ENCODE measurements at places on chromosomes 1 and 21.

- DNase-seq, result no peak
Measured at GRCh38 chr1:207878939-207879338, 32.0 kb downstream of the CD34 start.

- DNase-seq, result no peak
Measured at GRCh38 chr1:13707164-13707563, 7.2 kb downstream of the PRDM2 start.

DNA sequence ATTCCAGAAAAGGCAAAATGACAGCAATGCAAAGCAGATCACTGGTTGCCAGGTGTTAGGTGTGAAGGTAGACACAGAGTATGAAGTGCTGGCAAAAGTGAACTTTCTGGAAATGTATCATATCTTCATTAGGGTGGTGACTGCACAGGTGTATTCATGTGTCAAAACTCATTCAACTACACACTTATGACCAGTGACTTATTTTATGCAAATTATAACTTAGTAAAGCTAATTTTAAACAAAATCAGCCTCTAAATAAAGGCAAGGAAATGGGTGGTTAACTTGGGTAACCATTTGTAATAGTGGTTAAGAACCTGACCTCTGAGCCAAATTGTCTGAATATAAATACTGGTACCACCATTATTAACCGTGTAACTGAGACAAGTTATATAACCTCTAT, 7.4 kb downstream of the COP1 start:
- DNase-seq, result no peak

DNA sequence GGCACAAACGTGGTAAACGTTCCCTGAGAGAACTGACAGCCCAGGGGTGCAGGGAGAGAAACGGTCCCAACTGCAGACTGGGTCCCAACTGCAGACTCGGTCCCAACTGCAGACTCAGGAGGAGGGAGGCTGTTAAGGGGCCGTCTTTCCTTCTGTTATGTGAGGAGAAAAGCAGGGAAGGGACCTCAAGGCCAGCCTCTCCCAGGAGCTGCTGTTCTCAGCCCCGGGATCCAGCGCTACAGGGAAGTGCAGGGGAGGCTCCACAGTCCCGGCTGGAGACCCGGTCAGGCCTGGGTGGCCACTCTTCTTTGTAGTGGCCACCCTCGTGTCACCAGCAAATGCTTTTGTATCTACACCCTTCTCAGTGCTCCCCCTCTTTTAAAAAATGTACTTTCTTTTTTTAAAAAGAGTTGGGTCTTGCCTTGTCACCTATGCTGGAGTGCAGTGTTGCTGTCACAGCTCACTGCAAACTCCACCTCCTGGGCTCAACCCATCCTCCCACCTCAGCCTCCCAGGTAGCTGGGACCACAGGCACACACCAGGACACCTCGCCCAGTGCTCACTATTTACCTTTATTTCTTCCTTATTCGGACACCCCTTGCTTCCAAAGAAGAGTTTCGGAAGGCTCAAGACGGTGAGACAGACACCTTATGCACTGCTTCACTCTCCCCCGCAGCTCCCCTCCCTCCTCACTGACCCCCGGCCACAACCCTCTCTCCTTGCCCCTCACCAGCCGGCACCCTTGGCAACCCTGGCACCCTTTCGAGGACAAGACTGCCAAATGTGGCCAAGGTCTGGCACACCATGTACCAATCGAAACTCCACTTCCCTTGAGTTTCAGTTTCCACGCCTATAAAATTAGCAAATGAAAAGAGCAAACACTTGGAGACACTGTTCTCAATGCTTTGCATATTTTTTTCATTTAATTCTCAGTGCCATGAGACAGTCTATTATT, 21.8 kb downstream of the CAPN2 start:
- no peak for DNase-seq

GRCh38 chr1:56098946-56099345, 480.4 kb downstream of the PLPP3 start:
- DNase-seq, result no peak

DNA sequence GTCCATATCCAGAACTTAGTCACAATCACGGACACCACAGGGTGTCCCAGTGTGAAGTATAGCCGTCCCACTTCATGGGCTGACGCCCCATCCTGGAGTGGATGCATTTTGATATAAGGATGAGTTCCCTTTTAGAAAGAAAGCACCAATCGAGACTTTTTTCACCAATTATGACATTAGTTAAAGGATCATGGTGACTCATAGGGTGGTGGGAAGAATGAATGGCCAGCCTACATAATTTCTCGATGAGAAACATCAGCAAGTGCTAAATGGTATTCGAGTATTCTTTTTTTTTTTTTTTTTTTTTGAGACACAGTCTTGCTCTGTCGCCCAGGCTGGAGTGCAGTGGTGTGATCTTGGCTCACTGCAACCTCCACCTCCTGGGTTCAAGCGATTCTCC, 38.5 kb upstream of the USP1 start:
- no peak for DNase-seq

- no peak for DNase-seq
Measured at GRCh38 chr1:20753589-20753988, 21.1 kb upstream of the SH2D5 start.

GRCh38 chr1:21909787-21910503, 27.2 kb downstream of the HSPG2 start:
- no peak for DNase-seq

DNA sequence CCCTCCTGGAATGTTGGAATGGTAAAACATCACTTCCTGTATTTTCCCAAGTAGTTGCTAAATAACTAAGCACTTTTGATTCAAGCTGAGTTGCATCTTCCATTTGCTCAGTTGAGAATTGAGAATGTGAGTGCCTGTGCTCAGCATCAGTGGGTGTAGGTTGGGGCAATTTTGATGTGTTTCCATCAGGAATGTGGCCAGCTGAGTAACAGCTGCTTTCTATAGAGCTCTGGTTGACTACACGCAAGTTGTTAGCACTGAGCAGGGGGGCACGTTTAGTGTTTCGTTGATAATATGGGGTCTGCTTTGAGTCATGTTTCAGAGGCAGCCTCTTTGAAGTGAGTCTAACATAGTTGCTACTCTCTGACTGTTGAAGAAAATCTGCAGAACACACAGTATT, 41.5 kb downstream of the LRRC53 start:
- DNase-seq, result no peak
